IMR-90 (cell line): ENCODE measurements at places on chromosomes 1 and 21. TPM values are rescaled to one million over a fixed set of nuclear protein-coding genes. Genes with fewer than 3 reads are reported as not detected.
A peak's percentile ranks its signal among the peaks of the same experiment; 100 is the strongest.

GRCh38 chr1:219067350-219067712 is 106.3 kb upstream of the LYPLAL1 start:
- no peak for DNase-seq
- H3K27me3 ChIP-seq = no peaks in the 10 kb centered on the region

GRCh38 chr1:59138402-59138801 is 158.5 kb upstream of the FGGY start:
- DNase-seq = no peak
- no peak overlapping the region for H3K27ac ChIP-seq
- H3K27me3 ChIP-seq = no peaks in the 10 kb centered on the region
- H3K4me3 ChIP-seq = no peak overlapping the region

DNA sequence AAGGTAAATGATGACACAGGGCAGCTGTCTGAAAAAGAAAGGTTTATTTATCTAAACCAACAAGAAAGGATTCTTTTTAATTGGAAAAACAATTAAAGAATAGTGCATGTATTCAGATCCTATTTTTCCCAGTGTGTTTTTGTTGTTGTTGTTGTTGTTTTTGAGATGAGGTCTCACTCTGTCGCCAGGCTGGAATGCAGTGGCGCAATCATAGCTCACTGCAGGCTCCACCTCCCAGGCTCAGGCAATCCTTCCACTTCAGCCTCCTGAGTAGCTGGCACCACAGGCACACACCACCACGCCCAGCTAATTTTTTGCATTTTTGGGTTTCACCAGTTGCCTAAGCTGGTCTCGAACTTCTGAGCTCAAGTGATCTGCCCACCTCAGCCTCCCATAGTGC is 22.1 kb downstream of the NEK2 start:
- H3K4me1 ChIP-seq = peaks cover 8% of the 10 kb centered on the region
- H3K4me3 ChIP-seq = no peak overlapping the region

DNA sequence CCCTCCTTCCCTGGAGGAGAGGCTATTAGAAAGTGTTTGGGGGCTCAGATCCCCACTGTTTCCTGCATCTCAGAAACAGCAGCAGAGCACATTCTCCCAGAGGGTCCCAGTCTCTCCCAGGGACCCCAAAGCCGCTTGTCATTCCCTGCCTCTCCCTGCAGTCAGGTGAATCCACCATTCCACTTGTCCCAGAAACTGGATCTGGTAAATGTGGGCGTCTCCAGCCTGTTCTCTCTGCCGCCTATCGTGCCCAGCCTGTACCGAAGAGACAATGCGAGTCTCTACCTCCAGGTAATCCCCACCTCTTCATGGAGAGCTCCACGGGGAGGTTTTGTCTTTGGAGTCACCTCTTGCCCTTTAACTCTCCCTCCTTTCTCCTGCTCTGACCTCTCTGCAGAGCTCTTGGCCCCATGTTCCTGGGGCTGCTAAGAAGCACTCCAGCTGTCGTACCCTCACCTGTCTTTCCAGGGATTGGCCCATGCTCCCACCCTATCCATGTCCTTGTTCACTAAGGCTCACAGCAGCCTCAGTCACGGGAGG is 26.9 kb downstream of the INAVA start:
- no peaks in the 10 kb centered on the region for H3K4me1 ChIP-seq
- H3K27ac ChIP-seq = no peak overlapping the region
- no peak overlapping the region for H3K4me3 ChIP-seq
- H3K27me3 ChIP-seq = peaks cover 26% of the 10 kb centered on the region

GRCh38 chr1:111212634-111213335 is 12.3 kb upstream of the DENND2D start:
- H3K4me1 ChIP-seq = peaks cover 2% of the 10 kb centered on the region
- no peak for DNase-seq
- peaks cover 7% of the 10 kb centered on the region for H3K27me3 ChIP-seq
- no peaks in the 10 kb centered on the region for H3K36me3 ChIP-seq
- H3K4me3 ChIP-seq = no peak overlapping the region

DNA sequence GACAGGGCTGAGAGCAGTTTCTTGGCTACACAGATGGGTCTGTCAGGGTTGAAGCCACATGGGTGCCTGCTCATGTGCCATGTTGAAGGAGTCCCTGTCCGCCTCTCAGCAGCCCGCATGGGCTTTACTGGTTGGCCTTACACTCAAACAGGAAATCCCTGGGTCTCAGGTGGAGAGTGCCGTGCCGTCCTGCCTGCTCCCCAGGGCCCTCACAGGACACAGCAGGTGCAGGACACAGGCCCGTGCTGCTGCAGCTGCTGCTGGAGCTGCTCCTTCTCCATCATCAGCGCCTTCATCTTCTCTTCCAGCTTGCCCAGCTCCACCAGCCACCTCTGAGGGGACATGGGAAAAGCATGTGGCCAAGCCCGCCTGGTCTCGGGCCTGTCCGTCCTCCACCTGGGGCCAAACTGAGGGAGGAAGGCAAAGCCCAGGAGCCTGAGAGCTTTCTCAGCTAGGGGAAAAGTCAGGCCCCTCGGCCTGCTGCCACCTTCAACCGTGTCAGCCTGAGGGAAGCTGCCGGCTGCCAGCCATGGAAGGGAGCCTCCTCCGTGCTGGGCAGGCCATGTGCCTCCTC is 5.5 kb downstream of the SLFNL1 start:
- no peak overlapping the region for H3K27ac ChIP-seq
- DNase-seq = no peak
- H3K4me3 ChIP-seq = no peak overlapping the region
- H3K4me1 ChIP-seq = no peaks in the 10 kb centered on the region
- H3K27me3 ChIP-seq = no peaks in the 10 kb centered on the region

DNA sequence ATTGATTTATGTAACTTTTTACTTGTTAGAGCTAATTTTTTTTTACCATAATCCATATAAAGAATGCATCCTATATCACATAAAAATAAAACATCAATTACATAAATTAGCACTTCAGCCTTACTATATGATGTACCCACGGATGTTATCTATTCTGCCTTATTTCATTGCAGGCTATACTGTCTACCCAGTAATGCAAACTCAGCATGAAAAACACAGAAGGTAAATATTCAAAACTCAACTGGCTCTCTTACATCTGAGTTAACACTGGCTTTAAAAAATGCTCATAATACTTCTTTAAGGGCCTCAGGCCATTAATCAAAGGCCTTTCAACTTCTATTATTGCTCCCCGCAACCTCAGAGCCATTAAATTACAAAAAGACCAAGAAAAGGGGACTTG is 65.8 kb downstream of the AHCTF1 start:
- no peak overlapping the region for H3K27ac ChIP-seq
- DNase-seq = no peak
- H3K4me3 ChIP-seq = no peak overlapping the region
- H3K4me1 ChIP-seq = no peaks in the 10 kb centered on the region
- H3K36me3 ChIP-seq = peaks cover 19% of the 10 kb centered on the region

- no peaks in the 10 kb centered on the region for H3K36me3 ChIP-seq
- H3K27ac ChIP-seq = no peak overlapping the region
- H3K4me1 ChIP-seq = no peaks in the 10 kb centered on the region
- H3K4me3 ChIP-seq = no peak overlapping the region
- no peak for DNase-seq
- H3K27me3 ChIP-seq = no peaks in the 10 kb centered on the region
These were observed 38.8 kb downstream of the HMGB4 start for GRCh38 chr1:33902486-33903209.

DNA sequence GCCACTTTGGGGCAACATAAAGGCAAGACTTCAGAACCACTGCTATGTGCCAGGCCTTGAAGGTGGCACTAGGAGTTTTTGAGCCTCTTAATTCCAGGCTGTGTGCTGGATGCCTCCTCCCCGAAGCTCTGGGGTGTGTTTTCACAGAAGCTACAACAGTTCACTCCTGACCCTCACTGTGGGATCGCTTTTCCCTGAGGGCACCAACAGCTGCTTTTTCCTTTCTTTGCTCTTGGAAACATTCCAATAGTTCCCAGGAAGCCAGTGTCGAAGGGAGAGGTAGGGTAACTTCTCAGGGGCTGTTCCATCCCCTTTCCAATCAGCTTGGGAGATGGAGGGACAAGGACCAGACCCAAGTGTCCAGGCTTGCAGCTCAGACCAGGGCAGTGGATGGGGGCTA is 153.4 kb downstream of the C1orf94 start:
- no peaks in the 10 kb centered on the region for H3K36me3 ChIP-seq
- no peak for DNase-seq
- H3K4me3 ChIP-seq = no peak overlapping the region
- H3K27me3 ChIP-seq = no peaks in the 10 kb centered on the region
- no peak overlapping the region for H3K27ac ChIP-seq

- no peak overlapping the region for H3K27ac ChIP-seq
- no peaks in the 10 kb centered on the region for H3K4me1 ChIP-seq
- H3K27me3 ChIP-seq = no peaks in the 10 kb centered on the region
- DNase-seq = no peak
- H3K4me3 ChIP-seq = no peak overlapping the region
- no peaks in the 10 kb centered on the region for H3K36me3 ChIP-seq
These were observed 360.1 kb upstream of the PLXNA2 start for GRCh38 chr1:208604295-208604694.

DNA sequence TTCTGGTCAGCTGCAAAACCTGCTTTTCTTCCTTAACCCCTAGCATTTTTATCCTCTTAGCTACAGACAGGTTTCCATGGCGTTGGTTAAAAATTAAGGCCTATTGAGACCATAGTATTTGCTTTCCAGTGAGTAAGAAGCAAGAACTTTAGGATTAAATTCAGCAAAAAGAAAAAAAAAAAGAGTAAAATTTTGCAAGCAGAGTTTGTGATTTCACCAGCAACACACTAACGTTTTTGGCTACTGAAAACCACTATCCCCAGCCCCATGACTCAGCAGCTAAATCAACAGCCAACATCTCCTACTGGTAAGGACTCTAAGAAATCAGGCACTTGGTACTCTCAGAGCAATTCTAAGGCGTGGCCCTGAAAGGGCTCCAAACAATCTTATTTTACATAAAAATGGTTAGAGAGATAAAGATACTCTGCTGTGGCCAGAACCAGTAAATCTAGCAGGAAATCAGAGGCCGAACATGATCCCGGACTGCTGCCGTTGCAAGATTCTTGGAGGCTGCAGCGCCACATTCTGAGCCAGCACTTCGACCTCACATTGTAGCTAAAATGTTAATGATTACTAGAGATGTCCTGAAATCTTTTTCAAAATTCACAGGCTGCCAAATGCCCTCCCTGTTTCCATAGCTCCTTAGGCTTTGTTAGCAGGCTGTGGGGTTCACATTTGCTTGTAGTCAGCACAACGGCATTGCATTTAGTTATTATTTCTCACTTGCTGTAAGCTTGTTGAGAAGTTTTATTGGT is 1.6 kb upstream of the ENO1 start:
- H3K27ac ChIP-seq = peak overlapping the region; percentile 91
- H3K4me1 ChIP-seq = peaks cover 13% of the 10 kb centered on the region
- H3K36me3 ChIP-seq = peaks cover 12% of the 10 kb centered on the region
- H3K27me3 ChIP-seq = no peaks in the 10 kb centered on the region
- peak; percentile 97 for DNase-seq
- H3K4me3 ChIP-seq = no peak overlapping the region

- no peak overlapping the region for H3K4me3 ChIP-seq
- H3K4me1 ChIP-seq = peaks cover 17% of the 10 kb centered on the region
- no peak overlapping the region for H3K27ac ChIP-seq
- H3K27me3 ChIP-seq = peaks cover 3% of the 10 kb centered on the region
These were observed 13.9 kb upstream of the COL18A1 start for GRCh38 chr21:45390831-45391742.

- no peak for DNase-seq
- H3K36me3 ChIP-seq = no peaks in the 10 kb centered on the region
- H3K4me3 ChIP-seq = no peak overlapping the region
- no peak overlapping the region for H3K27ac ChIP-seq
These were observed 14.9 kb downstream of the TTC34 start for GRCh38 chr1:2786329-2787162.

- peak overlapping the region; percentile 57 for H3K27ac ChIP-seq
- DNase-seq = no peak
- H3K4me1 ChIP-seq = peaks cover 3% of the 10 kb centered on the region
- no peaks in the 10 kb centered on the region for H3K27me3 ChIP-seq
- no peaks in the 10 kb centered on the region; the same call in none of the 2 replicates for H3K36me3 ChIP-seq
- H3K4me3 ChIP-seq = peak overlapping the region; percentile 43
These were observed 626 bp upstream of the HLCS start for GRCh38 chr21:36966821-36967768.

The SELENBP1 gene
- 21.1 and 21.3 TPM in 2 replicates for total RNA-seq

The GPR61 gene
- under 0.01 TPM in 1 of 2 replicates, not detected in the other for total RNA-seq

The CELA3B gene
- total RNA-seq = not detected in 2 replicates

The PPFIA4 gene
- 3.6 and 5.4 TPM in 2 replicates for total RNA-seq

The LCE1C gene
- total RNA-seq = not detected in 2 replicates

The TDRD5 gene
- total RNA-seq = not detected in 2 replicates
